ENCODE measurements at places on chromosomes 2 and 18.

DNA sequence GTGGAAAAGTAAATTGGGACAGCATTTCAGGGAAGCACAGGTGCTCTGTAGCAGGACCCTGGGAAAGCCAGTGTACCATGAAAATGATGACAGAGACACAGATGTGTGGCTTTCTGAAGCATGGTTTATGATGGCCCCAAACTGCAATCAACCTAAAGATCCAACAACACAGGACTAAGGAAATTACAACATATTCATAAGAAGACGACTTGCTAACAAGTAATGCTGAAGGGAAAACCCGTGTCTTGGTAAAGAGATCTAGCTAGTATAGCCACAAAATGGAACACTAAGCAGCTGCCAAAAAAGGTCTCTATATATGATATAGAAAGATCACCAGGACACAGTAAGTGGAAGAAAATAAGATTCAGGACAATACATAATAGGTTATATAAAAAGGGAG, 53.2 kb downstream of the UXS1 start:
- DNase-seq: no peak

- no peak for DNase-seq
Measured at GRCh38 chr2:68110102-68110501, 47.3 kb upstream of the C1D start.

DNA sequence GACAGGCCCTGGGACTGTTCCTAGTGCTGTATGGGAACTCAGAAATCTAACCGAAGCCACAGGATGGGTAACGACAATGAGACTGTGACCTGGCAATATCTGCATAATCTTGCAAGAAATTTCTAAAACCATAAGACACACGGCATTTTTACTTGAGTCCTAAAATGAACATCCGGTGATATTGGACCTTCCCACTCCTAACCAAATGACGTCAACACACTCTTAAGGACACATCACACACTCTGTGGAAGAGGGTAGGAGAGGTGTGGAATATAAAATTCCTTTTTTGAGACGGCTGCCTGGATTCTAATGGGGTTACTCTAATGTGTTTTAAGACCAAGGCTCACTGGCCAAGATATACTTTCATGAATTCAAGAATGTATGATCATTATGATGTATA, 195.9 kb downstream of the SLC8A1 start:
- DNase-seq: no peak

DNA sequence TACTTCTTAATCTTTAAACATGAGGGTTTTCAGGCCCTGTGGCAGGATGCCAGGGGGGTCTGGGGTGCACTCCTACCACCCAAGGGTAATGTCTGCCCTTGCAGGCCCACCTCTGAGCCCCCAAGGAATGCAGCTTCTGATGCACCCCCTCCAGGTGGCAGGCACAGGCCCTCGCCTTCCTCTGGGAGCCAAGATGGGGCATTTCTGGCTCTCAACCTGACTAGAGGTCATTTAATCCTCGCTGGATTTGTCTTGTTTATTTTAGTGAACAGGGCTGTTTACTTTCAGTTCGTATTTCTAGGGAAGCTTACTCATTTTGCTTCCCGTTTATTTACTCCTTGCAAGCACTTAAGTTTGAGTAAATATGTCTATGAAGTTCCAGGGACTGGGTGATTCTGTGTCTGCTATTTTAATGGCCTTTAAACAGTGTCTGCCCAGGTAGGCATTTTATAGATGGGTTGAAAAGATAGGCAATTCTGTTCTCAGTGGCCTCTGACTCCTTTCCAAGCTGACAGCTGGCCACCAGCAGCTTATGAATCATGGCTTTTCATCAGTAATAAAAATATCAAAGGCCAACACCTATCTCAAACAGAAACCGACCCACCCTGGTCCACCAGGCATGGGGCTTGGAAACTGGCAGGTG, 11.1 kb upstream of the DNPEP start:
- no peak for DNase-seq

DNA sequence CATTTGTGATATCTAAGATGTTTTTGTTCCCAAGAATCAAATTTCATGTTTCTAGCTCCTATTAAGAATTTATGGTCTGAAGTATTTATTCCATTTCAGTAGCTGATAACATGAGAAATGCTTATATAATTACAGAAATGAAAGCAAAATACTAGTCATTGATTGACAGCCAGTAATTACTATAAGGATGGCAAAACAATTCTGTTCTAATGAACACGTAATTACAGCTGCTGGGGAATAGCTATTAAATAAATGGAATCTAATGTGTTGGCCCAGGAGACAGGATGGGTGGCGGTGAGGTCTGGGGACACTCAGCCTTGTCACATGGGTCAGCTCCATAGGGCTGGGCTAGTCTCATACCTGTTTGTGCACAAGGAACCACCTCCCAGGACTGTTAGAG, 263.5 kb downstream of the FHOD3 start:
- DNase-seq: no peak

GRCh38 chr2:239137165-239137897, 263.5 kb downstream of the HDAC4 start:
- no peak for DNase-seq

DNA sequence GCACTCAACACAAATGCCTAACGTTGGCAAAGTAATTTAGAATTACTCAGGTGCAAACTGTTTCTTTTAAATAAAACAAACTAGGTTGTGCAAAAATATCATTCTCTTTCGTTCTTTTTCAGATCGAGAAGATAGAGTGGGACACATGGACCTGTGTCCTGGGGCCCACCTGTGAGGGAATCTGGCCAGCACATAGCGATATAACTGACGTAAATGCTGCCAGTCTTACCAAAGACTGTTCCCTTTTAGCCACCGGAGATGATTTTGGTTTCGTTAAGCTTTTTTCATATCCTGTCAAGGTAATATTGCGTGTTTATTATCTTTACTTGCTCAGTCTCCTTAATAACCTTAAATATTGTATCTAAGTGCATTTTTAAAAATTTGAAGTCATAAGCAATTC, 133.6 kb downstream of the RTN4 start:
- DNase-seq: no peak

GRCh38 chr2:68776124-68776523, 41.5 kb downstream of the ARHGAP25 start:
- DNase-seq: no peak

DNA sequence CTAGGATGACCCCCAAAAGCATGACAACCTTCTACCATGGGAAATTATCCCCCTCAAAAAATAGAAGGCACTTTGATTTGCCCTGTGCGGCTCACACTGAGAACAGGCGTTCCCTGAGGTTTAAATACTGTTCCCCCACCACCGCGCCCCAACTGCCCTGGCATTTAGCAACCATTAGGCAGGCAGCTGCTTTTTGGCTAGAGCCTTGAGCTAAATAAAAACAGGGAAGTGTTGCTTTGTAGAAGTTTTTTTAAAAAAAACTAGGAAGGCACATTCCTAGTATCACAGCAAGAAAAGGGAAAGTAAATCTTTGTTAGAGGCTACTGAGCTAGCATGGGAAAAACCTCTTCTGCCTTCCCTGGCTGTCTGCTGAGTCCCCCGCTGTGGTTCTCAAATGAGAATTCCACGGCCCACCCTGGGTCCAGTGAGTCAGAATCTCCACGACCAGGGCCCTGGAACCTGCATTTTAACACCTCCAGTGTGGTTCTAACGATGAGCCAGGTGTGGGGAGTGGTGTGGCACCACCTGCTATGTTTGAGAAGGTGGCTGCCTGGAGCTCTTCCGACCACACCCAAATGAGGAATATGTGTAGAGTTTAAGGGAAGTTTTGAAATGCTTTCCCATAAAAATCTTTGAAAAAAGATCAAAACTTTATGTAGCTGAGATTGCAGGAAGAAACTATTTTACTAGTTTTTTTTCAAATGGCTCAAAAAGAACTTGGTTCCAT, 66.4 kb downstream of the VIT start:
- DNase-seq: no peak

- no peak for DNase-seq
Measured at GRCh38 chr2:117656546-117656945, 157.9 kb upstream of the DDX18 start.

DNA sequence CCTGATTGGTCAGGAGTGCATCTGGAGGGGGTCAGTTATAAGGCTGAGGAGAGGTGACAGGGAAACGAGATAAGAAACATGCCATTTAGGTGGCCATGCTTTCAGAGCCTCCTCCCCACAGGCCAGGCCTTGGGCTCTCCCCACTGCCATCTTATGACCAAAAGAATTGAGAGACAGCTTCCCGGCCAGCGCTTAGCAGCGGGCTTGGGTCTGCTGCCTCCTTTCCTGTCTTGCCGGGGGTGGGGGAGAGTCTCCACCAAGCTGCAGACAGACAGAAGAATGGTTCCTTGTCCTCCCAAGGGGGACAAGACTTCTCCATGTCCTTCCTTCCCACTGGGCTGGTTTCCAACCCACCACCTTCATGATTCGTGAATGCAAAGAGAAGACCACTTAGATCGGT, 171.3 kb downstream of the SMAD7 start:
- no peak for DNase-seq

- DNase-seq: no peak
Measured at GRCh38 chr18:1464444-1465217, 560.0 kb downstream of the ADCYAP1 start.

- DNase-seq: no peak
Measured at GRCh38 chr2:32523686-32524085, 104.2 kb upstream of the TTC27 start.

DNA sequence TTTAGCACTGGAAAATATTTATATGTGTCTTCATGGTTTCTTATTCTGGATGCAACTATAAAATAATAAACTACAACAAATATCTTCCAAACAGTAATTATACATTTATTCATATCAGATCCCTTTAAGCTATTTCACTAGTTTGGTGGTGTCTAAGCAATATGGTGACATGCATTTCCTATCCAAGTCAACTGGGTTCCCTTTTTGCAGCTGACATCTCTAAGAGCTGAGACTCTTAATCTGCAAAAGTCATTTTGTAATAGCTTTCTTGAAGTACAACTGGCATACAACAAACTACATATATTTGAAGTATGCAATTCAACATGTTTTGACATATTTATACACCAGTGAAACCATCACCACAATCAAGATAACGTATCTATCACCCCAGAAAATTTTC, 59.9 kb upstream of the SLC1A4 start:
- no peak for DNase-seq

DNA sequence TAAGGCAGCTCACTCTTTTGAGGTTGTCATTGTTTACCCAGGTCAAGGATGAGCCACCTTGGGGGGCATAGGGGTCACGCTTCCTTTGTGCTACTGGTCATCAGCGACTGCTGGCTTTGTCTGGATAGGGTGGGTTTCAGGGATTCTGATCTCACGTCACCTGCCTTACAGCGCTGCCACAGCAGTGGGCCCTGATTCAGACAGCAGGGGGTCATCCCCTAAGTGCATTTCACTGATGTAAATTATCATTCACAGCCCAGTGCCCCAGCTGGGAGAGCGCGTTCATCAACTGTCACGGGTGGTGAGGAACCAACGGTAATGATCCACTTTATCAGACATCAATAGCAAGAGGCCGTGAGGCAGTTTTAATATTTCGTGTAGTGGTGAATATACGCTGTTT, 291.2 kb downstream of the NEDD4L start:
- DNase-seq: no peak

- no peak for DNase-seq
Measured at GRCh38 chr18:9437021-9437437, 38.3 kb upstream of the RALBP1 start.

DNA sequence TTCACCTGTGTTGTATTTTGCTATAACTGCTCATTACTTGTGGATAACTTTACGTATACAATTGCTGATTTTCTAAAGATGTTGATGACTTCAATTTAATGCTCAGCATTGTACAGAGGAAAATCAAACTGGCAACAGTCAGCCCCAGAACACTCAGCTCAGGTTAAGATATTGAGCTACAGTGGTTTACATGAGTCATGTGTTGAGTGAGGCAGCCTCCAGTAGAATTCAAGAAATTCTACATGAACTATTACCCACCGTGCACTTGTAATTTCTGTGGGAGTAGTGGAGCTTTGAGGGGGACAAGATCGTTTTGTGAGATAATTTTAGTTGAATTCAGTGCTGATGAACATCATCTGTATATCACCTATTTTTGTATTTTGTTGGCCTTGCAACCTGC, 292.3 kb downstream of the ALPK2 start:
- DNase-seq: no peak

DNA sequence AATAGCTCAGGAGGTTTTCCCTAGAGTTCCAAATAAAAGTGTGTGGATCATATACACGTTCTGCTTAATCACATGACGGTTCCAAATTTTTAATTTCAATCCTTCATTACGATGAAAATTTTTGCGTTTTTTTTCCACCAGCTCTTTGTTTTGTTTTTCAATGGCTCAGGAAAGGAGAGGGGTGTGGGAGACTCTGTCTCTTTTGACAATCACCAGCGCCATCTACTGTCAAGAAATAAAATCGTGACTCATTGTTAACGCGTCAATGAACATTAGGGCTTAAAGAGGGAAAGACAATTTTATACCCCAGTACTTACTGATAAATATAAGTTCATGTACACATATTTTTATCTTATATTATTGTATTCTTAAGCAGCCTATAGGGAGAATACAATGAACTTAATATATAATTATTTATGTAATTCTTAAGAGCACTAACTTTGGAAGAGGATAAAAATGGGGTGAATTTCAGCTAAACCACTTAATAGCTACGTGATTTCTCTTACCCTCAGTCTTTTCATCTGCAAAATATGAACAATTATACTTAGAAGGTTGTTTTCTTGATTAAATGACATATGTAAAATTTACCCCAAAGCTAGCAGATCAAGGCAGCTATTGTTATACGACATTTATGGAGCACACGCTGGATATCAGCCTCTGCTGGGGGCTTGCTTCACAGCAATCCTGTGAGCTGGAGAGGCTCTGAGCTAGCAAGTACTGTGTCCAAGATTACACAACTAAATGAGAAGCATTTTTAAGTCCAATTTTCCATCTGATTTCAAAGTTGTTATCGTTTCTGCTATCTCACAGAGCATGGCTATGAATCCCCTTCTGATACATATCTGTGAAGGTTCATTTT, 47.4 kb upstream of the RMDN2 start:
- no peak for DNase-seq

GRCh38 chr2:162256591-162256991, 13.3 kb upstream of the FAP start:
- DNase-seq: no peak

GRCh38 chr2:190682168-190682567, 33.3 kb downstream of the NAB1 start:
- no peak for DNase-seq

DNA sequence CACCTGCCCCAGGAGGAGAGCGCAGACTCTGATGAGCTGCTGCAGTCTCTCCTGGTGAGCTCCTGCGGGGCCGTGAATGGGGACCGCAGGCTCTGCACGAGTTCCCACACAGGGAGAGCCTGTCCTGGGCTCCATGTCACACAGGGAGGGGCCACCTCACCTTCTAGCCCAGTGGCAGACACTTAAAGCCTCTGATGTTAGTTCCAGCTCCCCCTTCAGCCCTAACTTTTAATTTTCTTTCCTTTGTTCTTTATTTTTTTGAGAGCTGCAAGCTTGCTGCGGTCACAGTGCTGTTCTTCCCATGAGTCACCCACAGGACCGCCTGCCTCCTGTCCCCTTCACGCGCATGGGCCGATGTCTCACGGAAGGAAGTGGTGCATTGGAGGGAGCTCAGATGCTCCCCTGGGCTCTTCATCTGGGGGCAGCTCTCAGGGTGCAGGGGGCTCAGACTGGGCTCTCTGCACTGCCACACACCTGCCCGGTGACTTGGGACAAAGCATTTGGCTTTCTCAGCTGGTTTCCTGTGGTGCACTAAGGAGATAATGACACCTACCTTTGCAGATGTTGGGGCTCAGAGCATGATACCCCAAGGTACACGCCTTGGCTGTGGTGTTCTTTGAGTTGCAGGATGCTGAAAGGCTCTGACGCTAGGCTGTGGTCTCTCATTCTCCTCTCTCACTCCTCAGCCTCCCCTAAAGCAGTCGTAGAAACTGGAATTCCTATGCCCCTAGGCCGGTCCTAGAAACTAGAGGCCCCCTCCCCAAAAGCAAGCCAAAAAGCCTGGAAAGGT, 37.2 kb upstream of the PXDN start:
- no peak for DNase-seq
